ENCODE measurements at places on chromosomes 16 and 17. TPM values are rescaled to one million over a fixed set of nuclear protein-coding genes. Genes with fewer than 3 reads are reported as not detected.

The GJC1 gene
- polyA plus RNA-seq = 24.1 TPM

The C17orf67 gene
- polyA plus RNA-seq = 1.1 TPM

The STARD3 gene
- polyA plus RNA-seq = 69.2 TPM

The CCL8 gene
- polyA plus RNA-seq = not detected

DNA sequence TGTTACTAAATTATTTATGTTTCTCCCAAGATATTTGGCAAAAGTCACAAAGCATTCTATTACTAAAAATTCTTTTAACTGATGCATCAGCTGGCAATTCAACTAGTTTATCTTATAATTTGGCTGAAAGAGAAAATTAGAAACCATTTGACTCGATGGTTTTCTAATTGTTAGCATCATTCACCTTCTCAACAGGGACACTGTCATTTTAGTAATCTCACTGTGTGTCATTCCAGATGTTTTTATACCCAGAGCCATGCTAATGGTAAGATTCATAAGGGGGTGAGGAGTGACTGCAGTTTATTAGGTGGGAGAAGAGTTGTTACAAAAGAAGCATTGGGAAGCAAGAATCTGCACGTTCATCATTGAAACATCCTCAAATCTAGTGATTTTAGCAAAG lies 124.9 kb downstream of the ABCA8 start:
- no peak for DNase-seq

DNA sequence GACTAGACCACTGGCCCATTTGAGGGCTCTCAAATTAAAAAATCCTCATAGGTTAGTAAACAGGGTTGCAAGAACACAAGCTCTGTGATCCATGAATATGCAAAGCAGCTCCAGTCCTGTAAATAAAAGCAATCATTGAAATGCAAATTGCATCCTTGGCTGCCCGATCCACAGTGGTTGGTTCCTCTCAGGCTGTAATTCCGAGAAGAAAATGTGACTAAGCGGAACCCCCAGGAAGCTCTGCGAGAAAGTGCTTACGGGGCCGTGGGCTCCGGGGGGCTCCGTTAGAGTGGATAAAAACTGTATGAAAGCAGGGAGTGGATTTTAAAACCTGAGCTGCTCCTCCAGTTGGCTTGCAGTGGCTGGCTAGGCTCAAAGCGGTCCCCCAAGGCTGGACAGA lies 2.5 kb downstream of the GPRC5B start:
- no peak for DNase-seq

DNA sequence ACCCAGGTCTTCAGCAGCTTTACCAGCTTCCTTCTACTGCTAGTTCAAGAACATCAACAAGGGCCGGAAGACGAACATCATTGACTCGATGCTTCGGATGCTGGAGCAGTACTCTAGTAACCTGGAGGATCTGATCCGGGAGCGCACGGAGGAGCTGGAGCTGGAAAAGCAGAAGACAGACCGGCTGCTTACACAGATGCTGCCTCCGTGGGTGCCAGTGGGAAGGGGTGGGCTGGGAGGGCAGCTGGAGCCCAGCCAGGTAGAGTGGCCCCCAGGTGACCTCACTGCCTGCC lies 12.1 kb downstream of the GUCY2D start:
- no peak for DNase-seq

DNA sequence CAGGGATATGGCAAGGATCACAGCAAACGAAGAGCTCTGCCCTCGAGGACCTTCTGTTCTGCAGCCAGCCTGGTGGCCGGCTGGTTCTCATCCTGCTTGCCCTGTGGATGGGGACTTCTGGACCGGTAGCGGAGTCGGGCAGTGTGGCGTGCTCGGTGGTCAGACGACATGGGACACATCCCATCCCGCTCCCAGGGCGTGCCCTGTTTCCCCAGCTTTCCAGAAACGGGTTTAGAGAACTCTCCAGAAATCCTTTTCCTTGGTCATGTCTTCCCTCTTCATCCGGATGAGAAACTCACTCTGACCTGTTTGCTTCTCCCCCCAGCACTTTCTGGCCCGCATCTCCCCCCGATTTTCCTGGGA lies 115.8 kb downstream of the OR1D5 start:
- no peak for DNase-seq

DNA sequence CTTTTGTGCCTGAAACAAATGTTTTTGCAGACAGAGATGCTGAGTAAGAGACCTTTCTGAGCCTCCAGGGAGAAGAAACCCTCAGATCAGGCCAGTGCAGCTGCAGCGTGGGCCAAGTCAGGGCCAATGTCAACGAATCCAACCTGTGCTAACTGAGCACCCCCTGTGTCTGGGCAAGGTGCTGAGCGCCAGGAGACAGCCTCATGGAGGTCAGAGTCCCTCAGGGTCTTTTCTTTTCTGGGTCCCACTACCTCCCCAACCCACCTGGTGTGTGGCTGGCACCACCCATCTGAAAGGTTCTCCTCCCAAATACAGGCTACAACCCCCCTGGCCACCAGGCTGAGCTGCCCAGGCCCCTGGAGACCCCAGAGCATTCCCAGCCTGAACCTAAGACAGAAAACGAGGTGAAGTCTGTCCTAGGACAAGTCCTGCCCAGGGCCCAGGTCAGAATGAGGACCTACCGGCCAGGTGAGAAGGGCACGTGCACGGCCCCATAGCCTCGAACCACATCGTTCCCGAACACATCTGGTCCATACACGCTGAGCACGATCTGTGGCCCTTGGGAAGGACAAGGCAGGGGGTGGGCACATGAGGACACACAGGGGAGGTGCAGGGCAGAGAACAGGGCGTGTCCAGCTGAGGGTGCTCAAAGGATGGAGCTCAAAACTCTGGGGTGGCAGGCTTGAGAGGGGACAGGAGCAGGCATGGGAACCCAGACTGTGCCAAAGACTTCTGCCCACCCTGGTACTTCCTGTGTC lies 15.0 kb downstream of the B9D1 start:
- DNase-seq = no peak

DNA sequence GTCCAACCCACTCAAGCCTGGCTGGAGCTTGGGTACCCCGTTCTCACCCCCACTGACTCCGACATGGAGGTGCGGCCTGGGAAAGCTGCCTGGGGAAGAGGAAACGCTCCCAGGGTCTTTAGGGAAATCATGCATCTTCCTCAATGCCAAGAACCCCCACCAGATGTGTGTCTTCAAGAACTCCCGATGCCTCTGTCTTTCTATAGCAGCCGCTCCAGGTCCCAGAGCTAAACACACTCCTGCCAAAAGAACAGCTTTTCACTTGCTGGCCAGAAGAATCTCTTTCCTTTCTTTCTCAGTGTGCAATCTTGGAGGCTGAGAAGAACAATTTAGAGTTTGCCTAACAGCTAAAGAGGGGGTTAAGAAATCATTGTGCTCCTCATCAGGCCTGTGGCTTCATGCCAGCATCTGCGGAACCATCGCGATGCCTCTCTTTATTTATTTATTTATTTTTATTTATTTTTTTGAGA lies 41.1 kb upstream of the MTSS2 start:
- no peak for DNase-seq
